ENCODE measurements at places on chromosomes 4 and X.

- no peak for DNase-seq
Measured at GRCh38 chr4:76278583-76278982, 27.1 kb downstream of the FAM47E start.

DNA sequence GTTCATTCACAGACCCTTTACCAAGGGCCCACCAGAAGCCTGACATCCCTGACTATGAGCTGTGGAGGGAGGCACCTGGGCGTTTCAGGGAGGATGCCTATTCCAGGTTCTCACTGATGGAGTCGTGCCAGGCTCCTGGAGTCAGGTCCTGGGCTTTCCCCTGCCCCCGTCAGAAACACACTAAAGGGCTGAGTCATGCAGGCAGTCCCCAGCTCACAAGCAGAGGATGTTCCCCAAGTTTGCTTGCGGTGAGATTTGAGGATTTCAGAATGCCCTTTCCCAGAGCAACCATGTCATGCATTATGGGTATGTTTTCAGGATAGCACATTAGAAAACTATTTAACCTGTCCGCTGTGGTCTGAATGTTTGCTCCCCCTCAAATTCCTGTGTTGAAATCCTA is 45.2 kb downstream of the FHDC1 start:
- peak; percentile 54 for DNase-seq

GRCh38 chr4:102761906-102762305 is 1.1 kb upstream of the MANBA start:
- no peak for DNase-seq

- DNase-seq, result no peak
Measured at GRCh38 chr4:176593943-176594342, 198.8 kb downstream of the VEGFC start.

GRCh38 chrX:108053218-108053617 is 8.4 kb downstream of the VSIG1 start:
- DNase-seq, result peak; percentile 13

- DNase-seq, result peak; percentile 60
Measured at GRCh38 chr4:171846232-171846631, 33.0 kb downstream of the GALNTL6 start.

DNA sequence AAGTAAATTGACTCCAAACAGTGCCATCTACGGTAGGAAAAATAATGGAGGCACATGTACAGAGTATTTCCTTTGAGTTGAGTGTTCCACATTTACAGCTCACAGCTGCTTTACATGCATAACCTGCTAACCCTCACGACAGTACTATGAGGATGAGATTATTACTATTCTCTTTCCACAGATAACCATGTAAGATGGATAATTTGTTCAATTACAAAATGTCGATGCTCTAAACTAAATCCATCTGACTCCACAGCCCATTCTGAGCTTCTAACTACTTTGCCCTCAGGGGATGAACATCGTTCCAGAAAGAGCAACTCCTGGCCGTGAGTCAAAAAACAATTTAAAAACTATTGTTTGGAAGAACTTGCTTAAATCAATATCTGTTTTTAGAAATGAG is 330.4 kb upstream of the NWD2 start:
- no peak for DNase-seq

DNA sequence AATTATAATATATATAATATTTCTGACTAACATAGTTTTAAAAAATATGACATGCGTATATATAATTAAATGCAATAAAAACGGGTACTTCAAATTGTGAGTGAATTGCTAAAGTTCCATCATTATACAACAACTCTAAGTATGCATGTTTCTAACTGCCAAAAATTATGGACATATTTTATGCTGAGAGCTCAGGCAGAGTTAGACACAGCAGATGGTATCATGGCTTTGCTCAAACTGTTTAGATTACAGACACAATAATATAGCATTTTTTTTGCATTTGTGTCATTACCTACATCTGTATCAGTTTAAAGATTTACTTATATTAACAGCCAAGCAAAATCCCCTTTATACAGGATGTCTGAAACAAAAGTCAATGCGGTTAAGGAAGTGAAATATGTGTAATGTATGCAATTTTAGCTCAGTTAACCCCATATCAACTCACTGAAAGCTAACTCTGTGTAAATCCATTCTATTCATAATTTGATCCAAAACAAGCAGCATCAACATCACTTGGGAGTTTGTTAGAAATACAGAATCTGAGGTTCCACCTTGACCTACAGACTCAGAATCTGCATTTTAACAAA is 119.1 kb upstream of the CNKSR2 start:
- DNase-seq, result no peak

DNA sequence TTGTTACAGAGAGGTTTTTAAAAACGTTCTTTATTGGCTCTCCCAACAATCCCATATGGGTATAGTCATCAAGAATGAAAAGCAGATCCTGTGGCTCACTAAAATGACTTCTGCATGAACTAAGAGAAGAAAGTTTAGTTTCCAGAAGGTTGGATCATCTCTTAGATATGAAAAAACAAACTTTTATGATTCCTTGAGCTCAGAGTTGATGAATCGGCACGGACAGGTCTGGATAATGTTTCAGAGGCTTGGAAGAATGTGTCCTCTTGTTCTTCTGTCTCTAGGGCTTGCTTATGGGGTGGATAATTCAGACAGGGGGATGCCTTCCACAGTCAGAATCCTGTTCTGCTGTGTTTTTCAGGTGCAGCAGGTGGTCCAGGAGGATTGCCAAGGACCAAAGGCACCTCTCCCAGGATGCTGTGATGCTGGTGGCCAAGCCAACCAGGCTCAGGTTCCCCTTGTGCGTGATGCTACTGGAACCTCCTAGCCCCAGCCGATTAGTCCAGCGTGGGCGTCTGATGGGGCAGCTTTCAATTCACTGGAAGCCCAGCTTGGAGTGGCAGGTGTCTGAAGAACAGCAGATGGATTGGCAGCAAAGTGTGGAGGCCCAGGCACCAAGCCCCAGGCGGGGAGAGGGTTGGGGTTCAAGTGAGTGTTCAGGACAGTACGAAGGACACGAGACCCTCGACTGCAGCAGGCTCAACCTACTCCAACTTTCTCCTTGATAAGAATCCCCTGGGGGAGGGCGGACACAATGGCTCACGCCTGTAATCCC is 30.3 kb downstream of the CCKAR start:
- peak; percentile 33 for DNase-seq

DNA sequence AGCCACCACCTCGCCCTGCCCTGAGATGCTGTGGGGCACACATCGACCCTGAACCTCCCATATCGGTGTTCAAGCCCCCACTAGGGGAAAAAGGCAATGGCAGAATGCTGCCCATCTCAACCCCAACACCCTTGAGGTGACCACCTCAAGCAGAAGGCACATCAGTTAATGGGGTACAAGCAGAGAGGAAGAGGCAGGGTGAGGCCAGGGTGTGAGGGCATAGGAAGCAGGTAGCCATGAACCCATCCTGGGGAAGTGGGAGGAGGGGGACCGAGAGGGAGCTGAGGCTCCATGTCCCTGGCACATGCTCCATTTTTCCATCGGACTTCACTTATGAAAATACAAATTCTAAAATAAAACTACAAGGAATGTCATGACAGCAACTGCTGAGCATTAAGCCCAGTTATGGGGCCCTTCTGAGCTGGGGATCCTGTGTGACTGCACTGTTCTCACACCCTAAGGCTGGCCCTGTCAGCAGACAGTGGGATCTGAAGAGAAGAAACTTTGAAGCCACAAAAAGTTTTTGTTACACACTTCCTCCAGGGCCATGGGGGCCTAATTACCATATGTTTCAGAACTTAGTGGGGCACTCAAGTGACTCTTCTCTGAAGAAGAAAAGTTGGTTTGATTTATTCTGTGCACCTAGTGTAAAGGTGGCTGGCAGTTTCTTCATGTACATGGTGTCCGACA is 68.2 kb upstream of the FAM241A start:
- DNase-seq, result no peak

- DNase-seq, result no peak
Measured at GRCh38 chr4:155011163-155011780, 197.2 kb upstream of the NPY2R start.

- peak; percentile 57 for DNase-seq
Measured at GRCh38 chrX:15564981-15565579, 35.7 kb downstream of the ACE2 start.

- no peak for DNase-seq
Measured at GRCh38 chr4:84224522-84224921, 274.6 kb downstream of the NKX6-1 start.

DNA sequence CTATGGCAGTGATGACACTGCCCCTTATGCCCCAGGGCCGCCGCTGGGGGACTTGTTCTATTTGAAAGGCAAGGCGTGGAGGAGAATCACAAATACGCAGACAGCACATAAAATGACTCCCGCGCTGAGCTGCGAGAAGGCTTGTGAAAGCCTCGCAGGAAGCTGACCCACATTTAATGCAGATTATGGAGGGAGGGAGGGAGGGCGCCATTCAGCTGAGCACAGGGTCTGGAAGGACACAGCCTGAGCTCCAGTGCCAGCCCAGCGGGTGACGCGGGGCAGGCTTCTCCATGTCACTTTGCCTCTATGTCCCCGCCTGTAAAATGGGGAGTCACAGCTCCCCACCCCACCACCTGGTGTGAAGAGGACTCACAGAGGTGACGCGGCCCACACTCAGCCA is 14.3 kb downstream of the ABLIM2 start:
- DNase-seq, result no peak

- no peak for DNase-seq
Measured at GRCh38 chrX:77918568-77918967, 8.1 kb downstream of the ATP7A start.

GRCh38 chr4:163505374-163505773 is 10.9 kb downstream of the TMA16 start:
- DNase-seq, result no peak

DNA sequence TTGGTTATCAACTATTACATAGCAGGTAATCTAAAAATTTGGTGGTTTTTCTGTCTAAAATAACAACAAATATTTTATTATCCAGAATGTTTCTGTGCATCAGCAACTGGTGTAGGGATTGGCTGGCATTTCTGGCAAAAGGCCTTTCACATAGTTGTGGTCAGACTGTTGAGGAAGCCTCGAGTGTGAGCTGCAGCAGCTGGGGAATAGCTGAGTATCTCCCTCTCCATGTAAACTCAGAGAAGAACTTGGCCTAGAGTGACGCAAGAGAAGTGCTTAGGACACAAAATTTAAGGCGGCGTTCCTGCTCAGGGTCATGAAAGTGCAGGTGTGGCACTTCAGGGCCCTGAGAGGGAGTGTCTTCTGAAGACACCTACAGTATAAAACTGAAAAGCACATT is 558.9 kb downstream of the SPOCK3 start:
- DNase-seq, result peak; percentile 72

DNA sequence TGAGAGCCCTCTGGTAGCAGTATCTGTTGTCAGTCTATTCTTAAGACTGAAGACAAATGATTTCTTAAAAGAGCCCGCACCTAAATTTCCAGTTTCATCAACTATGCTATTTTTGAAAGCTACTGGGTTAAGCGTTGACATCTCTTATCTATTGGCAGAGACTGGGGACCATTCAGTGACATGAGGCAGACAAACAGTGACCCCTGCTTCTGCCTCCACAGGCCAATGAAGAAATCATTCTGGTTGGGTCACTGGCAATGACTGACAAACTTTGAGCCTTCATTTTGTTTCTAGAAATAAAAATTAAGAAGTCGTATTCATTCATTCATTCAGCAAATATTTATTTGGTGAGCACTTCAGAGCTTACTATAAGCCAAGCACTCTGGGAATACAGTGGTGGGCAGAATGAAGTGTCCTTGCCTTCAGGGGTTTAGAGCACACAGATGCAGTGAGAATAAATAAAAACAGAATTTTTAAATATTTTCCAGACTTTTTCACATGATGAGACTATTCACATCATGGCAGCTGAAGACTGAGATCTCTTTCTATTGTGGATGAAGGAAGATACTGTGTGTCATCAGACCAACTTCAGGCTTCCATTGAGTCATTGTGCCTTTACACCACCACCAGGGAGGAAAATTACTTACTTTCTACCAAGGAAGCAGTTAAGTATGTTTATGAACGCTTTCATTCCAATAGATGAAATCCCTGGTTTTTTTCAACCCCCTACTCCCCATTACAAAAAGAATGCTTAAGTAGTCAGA is 36.0 kb downstream of the SORBS2 start:
- peak; percentile 49 for DNase-seq

DNA sequence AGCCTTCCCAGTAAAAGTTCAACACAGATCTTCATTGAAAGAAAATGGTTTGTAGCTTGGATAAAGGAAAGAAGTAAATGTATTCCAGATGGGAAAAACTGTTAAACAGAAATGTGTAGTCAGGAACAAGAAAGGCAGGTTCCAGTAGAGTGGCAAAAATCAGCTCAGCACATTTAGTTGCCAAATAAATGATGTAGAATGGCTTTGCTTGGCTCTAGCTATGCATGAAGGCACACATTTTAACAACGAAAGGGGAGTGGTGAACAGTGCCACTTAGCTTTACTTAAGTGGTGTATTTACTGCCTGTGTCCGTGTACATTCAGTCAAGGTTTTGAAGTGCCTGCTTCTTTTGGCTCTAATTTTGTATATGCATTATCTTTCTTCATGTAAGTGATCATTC is 644.5 kb upstream of the ATOH1 start:
- no peak for DNase-seq

DNA sequence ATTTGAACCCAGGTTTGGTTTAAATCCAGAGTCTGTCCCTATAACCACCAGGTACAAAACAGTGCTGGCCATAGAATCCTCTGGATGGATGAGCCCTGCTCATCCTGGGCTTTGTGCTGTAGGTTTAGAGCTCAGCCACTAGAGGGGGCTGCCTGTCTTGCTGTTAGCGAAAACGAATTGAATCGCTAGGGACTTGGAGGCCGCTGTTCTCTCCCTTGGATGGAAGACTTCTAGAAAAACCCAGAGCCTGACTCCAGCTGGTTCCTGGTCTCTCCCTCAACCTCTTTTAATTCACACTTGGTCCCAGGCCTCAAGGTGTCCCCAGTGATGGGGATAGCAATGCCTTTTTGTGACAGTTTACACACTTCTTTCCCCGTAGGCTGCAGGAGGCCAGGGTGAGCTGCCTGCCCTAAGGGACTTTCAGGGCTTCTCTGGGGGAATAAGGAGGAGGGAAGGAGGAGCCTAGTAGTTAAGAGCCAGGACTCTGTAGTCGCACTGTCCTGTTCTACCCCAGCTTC is 8.7 kb downstream of the RIPPLY1 start:
- DNase-seq, result peak; percentile 81

- no peak for DNase-seq
Measured at GRCh38 chr4:91345632-91346031, 958.1 kb upstream of the GRID2 start.

GRCh38 chr4:112316360-112316759 is 19.2 kb downstream of the ALPK1 start:
- DNase-seq, result no peak

DNA sequence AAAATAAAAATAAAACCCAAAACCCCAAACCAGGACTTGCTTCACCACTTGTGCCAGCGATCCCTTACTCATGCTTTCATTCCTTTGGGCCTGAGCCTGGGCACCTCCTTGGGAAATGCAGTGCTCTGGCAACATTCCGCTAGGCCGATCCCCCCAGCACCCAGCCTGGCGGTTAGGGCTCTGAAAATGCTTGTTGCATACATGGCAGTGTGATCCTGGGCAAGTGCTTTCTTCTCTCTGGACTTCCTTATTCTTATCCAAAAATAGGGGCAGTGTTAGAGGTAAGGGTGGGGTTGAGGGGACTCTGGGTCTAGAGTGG is 4.6 kb downstream of the ZNF185 start:
- no peak for DNase-seq
